Keratinocyte (primary cell): ENCODE measurements at places on chromosomes 6 and 20.

DNA sequence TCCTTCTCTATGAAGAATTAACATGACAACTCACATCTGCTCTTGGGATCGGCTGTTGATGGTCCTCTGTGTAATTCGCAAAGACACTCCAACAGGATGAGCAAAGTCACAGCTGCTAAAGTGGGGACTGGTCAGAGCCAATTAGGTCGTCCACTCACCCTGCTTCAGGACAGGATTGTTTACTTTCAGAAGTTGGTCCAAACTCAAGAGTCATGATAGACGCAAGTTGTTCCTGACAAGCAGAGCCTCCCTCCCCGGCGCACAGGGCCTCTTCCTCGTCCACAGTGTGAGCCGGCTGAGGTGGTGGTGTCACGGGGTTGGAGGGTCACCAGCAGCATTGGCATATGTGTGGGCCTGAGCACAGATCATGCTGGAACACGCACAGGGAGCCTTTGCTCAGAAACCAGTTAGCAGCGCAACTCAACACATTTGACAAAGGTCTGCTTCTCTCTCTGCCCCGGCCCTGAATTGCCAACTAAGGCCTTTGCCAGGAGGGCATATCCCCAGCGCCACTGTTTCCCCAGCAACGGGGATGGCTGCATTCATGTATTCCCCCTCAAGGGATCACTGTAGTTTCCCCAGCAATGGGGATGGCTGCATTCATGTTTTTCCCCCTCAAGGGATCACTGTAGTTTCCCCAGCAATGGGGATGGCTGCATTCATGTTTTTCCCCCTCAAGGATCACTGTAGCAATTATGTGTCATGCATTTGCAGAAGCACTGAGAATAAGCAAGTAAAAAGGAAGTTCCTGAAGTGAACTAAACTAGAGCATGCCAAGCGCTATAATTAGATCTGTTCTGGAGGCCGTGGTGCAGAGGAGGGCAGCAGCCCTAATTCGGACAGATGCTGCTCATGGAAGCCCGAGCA is 111.7 kb downstream of the THBS2 start:
- no peak for DNase-seq

GRCh38 chr6:156870924-156871539 is 93.9 kb downstream of the ARID1B start:
- no peak for DNase-seq

DNA sequence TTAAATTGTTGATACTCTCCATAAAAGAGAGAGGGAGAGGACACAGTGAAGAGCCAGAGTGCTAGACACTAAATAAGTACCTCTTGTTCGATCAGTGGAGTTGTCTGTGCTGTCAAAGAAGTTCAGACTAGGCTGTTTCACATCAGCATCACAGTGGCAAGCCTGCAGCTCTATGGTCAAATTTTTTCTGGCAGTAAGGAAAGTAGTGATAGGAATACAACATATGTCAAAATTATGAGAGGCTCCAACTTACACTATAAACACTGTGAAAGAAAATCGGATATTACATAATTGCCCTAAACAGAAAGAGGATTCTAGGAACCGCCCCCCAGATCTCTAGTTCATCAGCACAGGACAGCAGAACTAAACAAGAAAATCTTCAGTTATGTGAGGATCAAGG is 23.1 kb downstream of the DNAH8 start:
- no peak for DNase-seq

- DNase-seq, result no peak
These were observed 15.7 kb downstream of the ATG5 start for GRCh38 chr6:106309766-106310373.

- DNase-seq, result no peak
These were observed 481 bp downstream of the SERPINB6 start for GRCh38 chr6:2970753-2971419.

DNA sequence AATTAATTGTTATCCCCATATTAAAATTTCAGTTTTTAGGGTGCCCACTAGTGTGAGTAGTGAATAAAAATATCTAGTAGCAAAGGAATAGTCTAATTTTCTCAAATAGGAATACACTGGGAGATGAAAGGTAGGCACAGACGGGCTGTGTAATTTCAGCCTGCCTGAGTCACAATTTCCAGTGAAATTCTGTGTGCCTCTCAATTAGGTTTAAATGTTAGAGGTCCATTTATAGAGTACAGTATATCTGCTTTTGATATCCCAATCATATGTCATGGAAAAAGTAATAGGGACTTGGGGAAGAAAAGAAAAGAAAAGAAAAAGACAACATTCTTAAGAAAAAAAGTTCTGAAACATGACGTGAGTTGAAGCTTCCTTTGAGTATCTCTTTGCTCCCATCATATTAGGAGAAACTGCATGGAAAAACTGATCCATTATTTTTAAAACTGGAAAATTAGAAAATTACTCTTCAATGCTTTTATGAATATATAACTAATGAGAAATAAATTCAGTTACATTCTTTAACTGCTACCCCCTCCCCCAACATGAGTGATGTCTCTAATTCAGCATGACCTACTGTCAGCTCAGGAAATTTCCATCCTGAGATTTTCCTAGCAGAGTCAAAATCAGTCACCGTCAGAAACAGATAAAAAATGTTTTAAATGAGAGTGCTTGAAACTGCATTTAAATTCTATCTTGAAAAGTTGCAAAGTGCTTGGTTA is 473.8 kb upstream of the HSF2 start:
- no peak for DNase-seq
